ENCODE measurements at places on chromosomes 11 and 22.

DNA sequence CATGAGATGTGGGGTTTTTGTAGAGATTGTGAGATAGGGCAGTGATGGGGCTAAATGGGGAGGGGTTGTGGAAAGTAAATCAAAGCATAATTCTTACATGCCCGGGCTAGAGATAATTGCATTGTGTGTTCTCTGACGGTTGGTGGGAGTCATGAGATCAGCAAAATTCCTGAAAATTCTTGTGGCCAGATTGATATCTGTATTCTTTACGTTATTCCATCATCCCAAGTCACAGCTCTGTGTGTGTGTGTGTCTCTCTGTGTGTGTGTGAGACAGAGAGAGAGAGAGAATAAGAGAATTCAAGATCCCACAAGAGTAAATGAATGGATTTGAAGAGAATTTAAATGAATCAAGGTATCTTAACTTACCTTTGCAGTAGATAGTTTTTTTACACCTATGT, 138.6 kb upstream of the ARHGAP20 start:
- no peak for DNase-seq

DNA sequence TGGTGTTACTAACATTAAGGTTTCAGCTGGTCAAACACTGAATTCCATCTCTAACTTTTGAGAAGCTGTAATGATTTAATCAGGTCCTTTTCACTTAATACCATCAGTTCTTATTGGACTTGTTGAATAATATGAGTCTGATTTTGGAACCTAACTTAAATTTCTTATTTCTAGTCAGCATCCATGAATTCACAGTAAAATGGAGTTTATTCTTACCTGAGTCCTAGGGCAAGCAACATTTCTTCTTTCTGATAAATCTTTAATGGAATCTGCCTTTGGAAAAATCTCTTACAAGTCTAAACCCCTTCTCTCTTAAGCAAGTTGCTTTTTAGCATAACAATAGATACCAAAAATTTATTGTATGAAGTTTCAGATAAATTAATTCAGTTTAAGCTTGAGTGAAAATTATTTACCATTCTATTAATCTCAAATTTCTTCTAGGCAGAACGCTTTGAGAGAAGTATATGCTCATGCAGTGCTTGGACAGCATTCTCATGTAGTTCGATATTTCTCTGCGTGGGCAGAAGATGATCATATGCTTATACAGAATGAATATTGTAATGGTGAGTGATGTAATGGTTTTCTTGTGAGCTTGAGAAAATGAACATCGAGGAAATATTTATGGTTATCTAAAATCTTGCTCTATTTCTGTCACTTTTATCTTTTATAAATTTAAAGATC, 3.4 kb downstream of the WEE1 start:
- no peak for DNase-seq

- DNase-seq: no peak
Observed at GRCh38 chr11:134098566-134099184, 29.8 kb downstream of the JAM3 start.

DNA sequence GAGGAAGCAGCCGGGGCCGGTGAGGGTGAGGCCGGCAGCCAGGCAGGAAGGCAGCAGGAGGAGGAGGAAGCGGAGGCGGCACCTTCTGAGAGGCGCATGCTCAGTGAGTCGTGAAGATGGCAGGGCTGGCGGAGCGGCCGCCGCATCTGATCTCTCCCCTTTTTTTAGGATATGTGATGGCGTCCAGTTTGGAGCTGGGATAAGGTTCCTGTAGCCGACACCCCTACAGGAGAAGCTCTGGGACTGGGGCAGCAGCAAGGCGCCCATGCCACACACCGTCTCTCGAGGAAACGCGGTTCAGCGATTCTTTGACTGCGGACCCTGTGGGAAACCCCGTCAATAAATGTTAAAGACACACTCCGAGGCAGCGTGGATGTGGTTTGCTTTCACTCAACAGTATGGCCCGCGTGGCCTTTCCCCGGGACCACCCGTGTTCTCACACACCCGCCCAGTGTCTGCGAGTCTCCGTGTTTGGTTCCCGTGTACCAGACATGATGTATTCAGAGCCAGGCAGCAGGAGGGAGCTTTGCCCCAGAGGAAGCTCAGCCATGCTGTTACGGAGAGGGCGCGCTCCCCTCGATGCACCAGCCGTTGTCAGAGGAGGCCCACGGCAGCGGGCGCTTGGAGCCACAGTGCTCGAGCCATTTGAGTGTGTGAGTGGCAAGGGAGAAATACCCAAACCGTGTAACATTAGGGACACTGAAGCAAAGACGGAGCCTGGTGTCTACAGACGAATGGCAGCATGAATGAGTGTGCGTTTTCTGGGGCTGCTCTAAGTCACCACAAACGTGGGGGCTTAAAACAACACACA, 27.7 kb upstream of the PARVB start:
- DNase-seq: peak; percentile 75

- no peak for DNase-seq
Observed at GRCh38 chr11:132208477-132209055, 838.2 kb downstream of the NTM start.

- no peak for DNase-seq
Observed at GRCh38 chr11:120869097-120869496, 154.8 kb upstream of the TBCEL start.
